ENCODE measurements at places on chromosomes 16 and 17. TPM values are rescaled to one million over a fixed set of nuclear protein-coding genes. Genes with fewer than 3 reads are reported as not detected.

CEP112 gene
- 2.0 TPM for total RNA-seq

NKD1 gene
- total RNA-seq, result 1.2 TPM

KRT39 gene
- not detected for total RNA-seq

HBA2 gene
- not detected for total RNA-seq

LPO gene
- total RNA-seq, result not detected

HOXB3 gene
- total RNA-seq, result 4.5 TPM

RNF222 gene
- total RNA-seq, result not detected

NAGS gene
- 5.9 TPM for total RNA-seq

INPP5K gene
- 20.7 TPM for total RNA-seq

MYO19 gene
- total RNA-seq, result 146 TPM

CDK10 gene
- total RNA-seq, result 36.5 TPM

RMI2 gene
- total RNA-seq, result 59.2 TPM

COX6A2 gene
- not detected for total RNA-seq

GP2 gene
- total RNA-seq, result not detected

SLFN14 gene
- not detected for total RNA-seq

GALR2 gene
- total RNA-seq, result 1.8 TPM

KCNH6 gene
- total RNA-seq, result 1.5 TPM

ASGR2 gene
- not detected for total RNA-seq

CDH15 gene
- 0.10 TPM for total RNA-seq

KRTAP4-1 gene
- 0.70 TPM for total RNA-seq

KRT28 gene
- not detected for total RNA-seq

SGCA gene
- total RNA-seq, result 0.52 TPM

CNGB1 gene
- total RNA-seq, result not detected

LRRC37A gene
- total RNA-seq, result 3.3 TPM

GLYR1 gene
- total RNA-seq, result 64.7 TPM

ZSCAN32 gene
- total RNA-seq, result 19.9 TPM

VWA3A gene
- 0.24 TPM for total RNA-seq

PKMYT1 gene
- total RNA-seq, result 85.4 TPM

MYBBP1A gene
- total RNA-seq, result 149 TPM

FLII gene
- 199 TPM for total RNA-seq

KRT17 gene
- not detected for total RNA-seq

SYNGR3 gene
- total RNA-seq, result 60.0 TPM

NXN gene
- 127 TPM for total RNA-seq

KRT33B gene
- total RNA-seq, result not detected

CLEC3A gene
- 0.67 TPM for total RNA-seq

CXCL16 gene
- total RNA-seq, result 0.42 TPM

CCNF gene
- 81.5 TPM for total RNA-seq

TBC1D3H gene
- 1.3 TPM for total RNA-seq

FAM20A gene
- total RNA-seq, result 20.5 TPM

NUDT7 gene
- 8.6 TPM for total RNA-seq

HCRT gene
- total RNA-seq, result 0.26 TPM

WNT9B gene
- 0.83 TPM for total RNA-seq

CASKIN2 gene
- 11.8 TPM for total RNA-seq

LITAFD gene
- not detected for total RNA-seq

NAA38 gene
- total RNA-seq, result 59.0 TPM

TMEM88 gene
- 27.0 TPM for total RNA-seq

KPNB1 gene
- 389 TPM for total RNA-seq

CHD9NB gene
- total RNA-seq, result 2.0 TPM

FHOD1 gene
- total RNA-seq, result 37.4 TPM

TANC2 gene
- total RNA-seq, result 2.1 TPM

HOXB6 gene
- total RNA-seq, result not detected

ZP2 gene
- not detected for total RNA-seq

XAF1 gene
- not detected for total RNA-seq

INCA1 gene
- total RNA-seq, result 0.42 TPM

DNAH3 gene
- total RNA-seq, result 0.90 TPM

DNAAF8 gene
- 1.1 TPM for total RNA-seq

PABPN1L gene
- not detected for total RNA-seq

MPV17L gene
- 1.7 TPM for total RNA-seq

SRCIN1 gene
- total RNA-seq, result 2.3 TPM

SPN gene
- total RNA-seq, result 0.59 TPM
